ENCODE measurements at places on chromosomes 3 and 15. TPM values are rescaled to one million over a fixed set of nuclear protein-coding genes. Genes with fewer than 3 reads are reported as not detected.

DNA sequence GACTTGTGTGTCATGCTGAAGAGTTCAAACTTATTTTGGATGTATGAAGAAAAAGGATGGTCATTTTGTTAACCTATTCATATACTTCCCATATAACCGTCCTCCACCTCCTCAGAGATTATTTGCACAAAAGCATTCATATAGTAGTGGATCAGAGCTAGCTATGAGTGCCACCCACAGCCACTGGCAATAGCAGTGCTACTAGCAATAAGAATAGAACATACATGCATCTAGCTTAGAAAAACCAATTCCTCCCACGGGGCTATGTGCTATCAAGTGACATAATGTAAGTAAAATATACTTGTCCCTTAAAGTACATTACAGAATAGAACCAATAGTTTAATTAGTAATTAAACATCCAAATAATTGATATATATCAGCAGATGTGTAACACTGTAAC is 10.3 kb upstream of the ZBED2 start:
- no peak for DNase-seq

- DNase-seq, result peak; percentile 70
Observed at GRCh38 chr3:184361532-184361931, at the start of the genes CLCN2 and POLR2H. Gene CLCN2, minus strand, starts transcription at chr3:184361605. Its CDS starts 126 bp downstream, at chr3:184361479. Gene POLR2H, plus strand, starts transcription at chr3:184361710. Its CDS starts 1,783 bp downstream, at chr3:184363493.

MIX23 gene
- polyA plus RNA-seq, result 15.0 TPM

ARNT2 gene
- polyA plus RNA-seq, result 65.6 TPM

C3orf20 gene
- not detected for polyA plus RNA-seq

- no peak for DNase-seq
Observed at GRCh38 chr3:129958755-129959154, 15.8 kb upstream of the TRH start.

DNA sequence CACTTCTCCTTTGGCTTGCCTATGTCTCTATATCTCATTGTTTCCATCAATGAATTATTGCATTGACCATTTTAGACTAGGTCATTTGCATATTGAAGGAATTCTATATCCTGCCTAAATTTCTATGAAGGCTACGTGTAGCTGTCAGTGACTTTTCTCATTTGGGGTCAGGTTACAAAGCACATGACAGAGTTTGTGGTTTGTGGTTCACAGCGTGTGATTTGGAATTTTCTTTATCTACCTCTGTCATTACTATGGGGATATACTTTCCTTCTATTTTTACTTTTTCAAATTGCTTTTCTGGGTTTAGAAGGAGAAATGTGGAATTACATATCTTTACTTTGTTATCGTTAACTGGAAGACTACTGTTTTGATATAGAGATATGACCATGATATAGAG is 317.3 kb upstream of the CFAP20DC start:
- no peak for DNase-seq

SKOR1 gene
- 0.49 TPM for polyA plus RNA-seq

DNA sequence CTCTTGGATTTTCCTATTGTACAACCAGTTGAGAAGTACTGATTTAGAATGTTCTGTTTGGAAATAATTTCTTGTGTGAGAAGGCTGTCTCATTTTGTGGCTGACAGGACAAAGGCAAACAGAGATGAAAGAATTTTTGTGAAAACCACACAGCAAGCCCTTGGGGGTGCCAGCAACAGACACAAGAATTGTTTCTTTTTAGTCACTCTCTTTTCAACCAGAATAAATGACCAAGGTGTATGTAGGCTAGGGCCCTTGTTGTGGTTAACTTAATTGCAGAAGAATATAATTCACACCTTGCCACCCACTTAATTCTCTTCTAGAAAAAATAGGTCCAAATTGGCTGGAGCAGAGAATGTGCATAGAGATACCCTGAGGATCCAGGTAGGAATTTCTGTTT is 329.4 kb upstream of the TBC1D5 start:
- no peak for DNase-seq

DNA sequence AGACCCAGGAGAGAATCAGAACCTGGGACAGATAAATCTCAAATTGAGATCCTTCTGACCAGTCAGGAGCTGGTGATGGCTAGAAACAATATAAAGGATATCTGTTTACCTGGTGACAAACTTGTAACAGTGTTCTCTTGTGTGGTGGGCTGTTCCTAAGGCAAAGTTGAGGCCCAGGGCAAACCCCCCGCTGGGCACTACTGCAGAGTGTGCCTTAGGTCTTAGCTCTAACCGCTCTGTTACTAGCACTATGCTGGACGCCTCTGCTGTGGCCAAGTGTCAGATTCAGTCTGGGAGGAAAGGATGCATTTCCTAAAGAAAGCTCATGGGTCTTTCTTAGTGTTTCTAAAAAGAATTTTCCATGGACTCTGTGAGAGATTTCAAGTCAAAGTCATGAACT is 146.5 kb upstream of the MEIS2 start:
- no peak for DNase-seq

C15orf62 gene
- 1.1 TPM for polyA plus RNA-seq

- peak; percentile 29 for DNase-seq
Observed at GRCh38 chr15:37080261-37080921, 20.0 kb downstream of the MEIS2 start.

- peak; percentile 1 for DNase-seq
Observed at GRCh38 chr3:94862703-94863102, 799.8 kb downstream of the NSUN3 start.

CATSPER2 gene
- polyA plus RNA-seq, result 2.3 TPM

ACAD9 gene
- 39.9 TPM for polyA plus RNA-seq

DNA sequence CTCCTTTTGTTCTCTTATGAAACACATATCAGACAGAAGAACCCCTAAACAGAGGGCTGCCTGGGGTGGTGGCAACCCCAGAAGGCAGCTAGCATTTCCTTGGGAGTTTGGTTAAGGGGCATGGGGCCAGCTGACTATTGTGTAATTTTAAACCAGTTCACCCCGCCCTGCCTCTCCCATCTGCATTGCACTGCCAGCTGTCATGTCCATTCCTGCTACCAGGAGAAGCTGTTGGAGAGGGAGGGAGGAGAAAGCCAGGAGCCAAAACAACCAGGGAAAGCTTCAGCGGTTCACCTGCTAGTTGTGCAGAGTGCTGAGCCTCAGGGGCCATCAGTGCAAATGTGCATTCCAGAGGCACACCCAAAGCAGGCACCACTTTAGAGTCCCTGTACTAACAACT is 47.6 kb upstream of the ATP1B3 start:
- DNase-seq, result no peak

GRCh38 chr15:39270221-39270855 is 310.5 kb upstream of the THBS1 start:
- DNase-seq, result no peak

DNA sequence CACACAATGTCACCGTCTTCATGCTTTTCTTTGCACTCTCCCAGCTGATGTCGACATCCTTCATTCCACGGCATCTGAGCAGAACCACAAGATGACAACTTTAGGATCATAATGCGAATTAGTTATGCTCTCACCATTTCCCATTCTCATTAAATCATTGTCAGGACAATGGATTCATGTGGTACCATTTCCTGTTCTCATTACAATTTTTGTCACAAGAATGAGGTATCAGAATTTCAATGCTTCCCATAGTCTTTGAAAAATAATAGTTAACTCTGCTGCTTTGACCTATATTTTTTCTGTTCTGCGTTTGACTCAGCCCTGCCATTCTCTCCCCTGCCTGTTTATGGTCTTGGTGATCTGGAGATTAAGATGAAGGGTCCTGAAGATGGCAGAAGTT is 175.7 kb upstream of the MDFIC2 start:
- no peak for DNase-seq

DNA sequence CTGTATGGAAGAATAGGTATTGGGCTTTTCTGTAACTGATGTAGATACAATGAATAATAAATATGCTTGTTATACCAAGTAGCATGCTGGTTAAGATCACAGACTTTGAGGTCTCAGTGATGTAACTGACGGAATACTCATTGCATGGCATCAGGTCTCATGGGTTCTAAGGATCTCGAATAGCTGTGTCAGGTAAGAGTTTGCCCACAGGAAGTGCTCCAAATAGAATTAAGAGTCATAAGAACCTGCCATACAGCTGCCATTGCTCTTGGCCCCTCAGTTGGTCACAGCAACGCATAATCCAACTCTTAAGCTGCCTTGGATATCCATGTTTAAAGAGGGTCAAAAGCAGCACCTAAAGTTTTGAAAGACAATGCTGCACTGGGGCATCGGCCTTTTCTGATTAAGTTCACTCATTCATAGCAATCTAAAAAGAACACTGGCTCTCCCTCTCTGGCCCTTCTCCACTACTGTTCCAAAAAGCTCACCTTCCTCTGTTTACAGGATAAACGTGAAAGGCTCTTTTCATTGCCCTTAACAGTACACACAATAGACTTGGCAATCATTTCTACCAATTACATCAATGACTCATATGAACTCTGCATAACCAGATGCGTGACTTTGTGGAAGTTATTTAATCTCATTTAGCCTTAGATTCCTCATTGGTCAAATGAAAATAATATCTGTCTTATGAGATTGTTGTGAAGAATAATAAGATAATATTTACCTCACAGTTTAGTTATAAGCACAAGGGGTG is 74.6 kb downstream of the ZBTB20 start:
- DNase-seq, result no peak

DNA sequence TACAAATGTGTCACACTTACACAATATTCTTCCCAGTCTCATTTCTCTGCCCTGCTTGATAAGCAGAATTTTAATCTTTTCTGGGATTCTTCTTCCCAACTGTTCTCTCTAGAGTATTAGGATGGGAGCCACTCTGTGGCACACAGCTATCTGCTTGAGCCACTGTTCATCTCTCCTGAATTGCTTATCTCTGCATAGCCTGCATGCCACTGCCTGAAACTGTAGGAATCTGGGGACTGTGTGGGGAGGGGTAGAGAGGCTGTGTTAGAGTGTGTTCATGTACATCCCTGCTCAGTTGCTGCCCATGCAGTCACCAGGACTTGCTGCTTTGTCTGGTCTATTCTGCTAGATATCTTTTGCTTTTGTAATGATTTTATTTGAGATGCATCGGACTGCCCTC is 2.3 kb upstream of the OR4F6 start:
- DNase-seq, result peak; percentile 7

GRCh38 chr15:61225614-61226013 is 3.5 kb downstream of the RORA start:
- DNase-seq, result no peak

C2CD4A gene
- 0.24 TPM for polyA plus RNA-seq

CHDH gene
- 5.5 TPM for polyA plus RNA-seq

SLCO3A1 gene
- 43.3 TPM for polyA plus RNA-seq

DNA sequence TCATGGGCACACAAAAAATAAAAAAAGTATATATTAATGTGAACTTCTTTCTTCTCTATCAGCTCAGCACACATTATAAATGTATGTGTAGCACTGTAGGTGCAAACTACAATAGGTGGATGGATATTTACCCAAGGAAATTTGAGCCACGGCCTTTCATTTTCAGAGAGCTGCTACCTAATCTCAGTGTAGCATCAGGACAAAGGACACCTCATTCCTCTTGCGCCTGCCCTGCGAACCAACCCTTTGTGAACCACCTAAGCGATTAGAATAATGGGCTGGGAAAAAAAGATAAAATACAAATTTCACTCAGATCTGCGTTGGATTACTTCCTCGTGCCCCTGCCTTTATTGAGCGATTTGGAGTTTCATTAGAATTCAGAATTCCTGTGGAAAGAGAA is 263.2 kb downstream of the NR2F2 start:
- no peak for DNase-seq

ASB14 gene
- polyA plus RNA-seq, result not detected

MESP1 gene
- 17.5 TPM for polyA plus RNA-seq

ATP13A3 gene
- 11.3 TPM for polyA plus RNA-seq

EOMES gene
- polyA plus RNA-seq, result not detected

RASGRF1 gene
- polyA plus RNA-seq, result 9.4 TPM

- DNase-seq, result no peak
Observed at GRCh38 chr15:61029082-61029481, 200.0 kb downstream of the RORA start.

MINAR1 gene
- 0.46 TPM for polyA plus RNA-seq

- DNase-seq, result no peak
Observed at GRCh38 chr3:21927261-21927660, 176.3 kb upstream of the ZNF385D start.

DNA sequence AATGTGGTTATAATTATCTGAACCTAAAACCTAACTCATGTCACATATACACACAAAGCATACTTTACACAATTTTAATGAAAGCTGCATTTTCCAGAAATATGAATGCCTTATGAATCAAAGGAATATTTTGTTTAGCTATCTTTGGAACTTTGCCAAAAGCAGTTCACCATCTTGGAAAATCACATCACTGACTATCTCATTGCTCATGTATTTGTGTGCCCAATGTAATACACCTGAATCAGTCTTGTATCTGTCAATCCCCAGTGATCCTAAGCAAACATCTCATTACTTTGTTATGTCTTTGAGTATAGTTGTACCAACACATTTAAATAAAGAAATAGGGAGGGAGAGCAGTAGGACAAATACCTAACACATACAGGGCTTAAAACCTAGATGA is 15.6 kb upstream of the CD47 start:
- no peak for DNase-seq

ATP13A5 gene
- not detected for polyA plus RNA-seq

EPHB3 gene
- 17.0 TPM for polyA plus RNA-seq

GRCh38 chr3:76765511-76765910 is 274.4 kb upstream of the ROBO2 start:
- DNase-seq, result no peak

- DNase-seq, result peak; percentile 29
Observed at GRCh38 chr15:49438962-49439631, 16.1 kb downstream of the FGF7 start.

DNA sequence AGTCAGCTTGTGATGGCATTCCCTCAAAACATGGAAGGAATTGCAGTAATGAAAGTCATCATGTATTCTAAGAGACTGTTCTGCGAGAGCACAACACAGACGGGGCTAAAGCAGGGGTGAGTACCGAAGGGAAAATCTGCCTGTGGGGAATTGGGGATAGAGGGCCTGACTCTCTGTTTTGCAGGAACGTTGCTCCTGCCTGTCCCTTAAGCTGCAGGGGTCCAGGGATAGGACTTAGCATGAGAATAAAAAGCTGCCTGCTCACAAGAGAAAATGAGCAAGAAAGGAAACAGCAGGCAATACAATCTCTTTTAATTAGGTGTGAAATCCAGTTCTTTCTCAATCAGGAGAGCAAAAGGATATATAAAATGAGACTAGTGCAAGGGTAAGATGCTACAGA is 62.2 kb downstream of the TIGIT start:
- DNase-seq, result peak; percentile 59

GRCh38 chr3:9448643-9449042 is 51.2 kb downstream of the SETD5 start:
- DNase-seq, result no peak

DNA sequence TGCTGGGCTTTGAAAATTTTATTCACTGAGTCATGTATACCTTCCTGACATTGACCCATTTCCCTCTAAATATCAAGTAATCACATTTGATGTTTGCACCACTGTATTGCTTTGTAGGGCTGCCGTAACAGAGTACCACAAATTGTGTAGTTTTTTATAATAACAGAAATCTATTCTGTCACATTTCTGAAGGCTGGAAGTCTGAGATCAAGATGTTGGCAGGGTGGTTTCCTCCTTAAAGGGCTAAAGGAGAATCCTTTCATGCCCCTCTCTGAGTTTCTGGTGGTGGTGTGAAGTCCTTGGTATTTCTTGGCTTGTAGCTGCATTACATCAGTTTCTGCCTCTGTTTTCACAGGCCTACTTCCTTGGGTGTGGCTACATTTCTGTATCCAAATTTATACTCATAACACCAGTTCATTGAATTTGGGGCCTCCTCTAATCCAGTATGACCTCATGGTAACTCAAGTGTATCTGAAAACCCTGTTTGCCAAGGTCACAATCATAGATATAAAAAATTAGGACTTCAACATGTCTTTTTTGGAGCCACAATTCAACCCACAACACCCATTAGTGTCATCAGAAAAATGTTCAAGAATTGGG is 29.1 kb upstream of the ST6GAL1 start:
- DNase-seq, result no peak

NANOGP8 gene
- polyA plus RNA-seq, result not detected

CNOT10 gene
- polyA plus RNA-seq, result 13.9 TPM

Measured in brain (organoid and tissue), 16 donors.